Fibroblast of the aortic adventitia (primary cell): ENCODE measurements at places on chromosomes 3 and 15. TPM values are rescaled to one million over a fixed set of nuclear protein-coding genes. Genes with fewer than 3 reads are reported as not detected.

The LDHAL6B gene
- not detected in 2 replicates for total RNA-seq

The DNASE1L3 gene
- total RNA-seq: not detected in 2 replicates

The EFCAB12 gene
- total RNA-seq: under 0.01 TPM in 1 of 2 replicates, not detected in the other

The GOLGA8F gene
- under 0.01 TPM in 1 of 2 replicates, not detected in the other for total RNA-seq

The SLC9C1 gene
- total RNA-seq: 0.33 and 0.45 TPM in 2 replicates

The GOLGA8T gene
- total RNA-seq: not detected in 2 replicates

The CCDC13 gene
- total RNA-seq: 0.27 and 8.6 TPM in 2 replicates

The RPS17 gene
- 1,865 and 2,773 TPM in 2 replicates for total RNA-seq

The GPR171 gene
- not detected in 2 replicates for total RNA-seq

The WNT5A gene
- total RNA-seq: 5.8 and 42.4 TPM in 2 replicates

The C2CD4A gene
- not detected in 2 replicates for total RNA-seq

The KBTBD13 gene
- not detected in 2 replicates for total RNA-seq

The SHC4 gene
- total RNA-seq: 1.8 and 2.2 TPM in 2 replicates

The DAZL gene
- total RNA-seq: not detected in 2 replicates

The NANOGP8 gene
- total RNA-seq: 0.81 TPM in 1 of 2 replicates, not detected in the other

The SEMA6D gene
- total RNA-seq: 3.9 and 17.7 TPM in 2 replicates

The TRIM42 gene
- total RNA-seq: not detected in 2 replicates

The CD96 gene
- total RNA-seq: 0.09 TPM in 1 of 2 replicates, not detected in the other

The POLQ gene
- total RNA-seq: 0.49 and 10.1 TPM in 2 replicates

The CCDC33 gene
- 0.09 TPM in 1 of 2 replicates, not detected in the other for total RNA-seq

The LRTM1 gene
- not detected in 2 replicates for total RNA-seq

The EFCC1 gene
- total RNA-seq: not detected in 2 replicates

The CD200 gene
- total RNA-seq: 3.3 and 3.7 TPM in 2 replicates

The COL8A1 gene
- total RNA-seq: 24.3 and 25.1 TPM in 2 replicates

The AADACL2 gene
- total RNA-seq: 0.90 TPM in 1 of 2 replicates, not detected in the other
